Stimulated activated CD4-positive, alpha-beta T cell treated with anti-CD3 and anti-CD28 coated beads, TNF-alpha, amount 100 ng/mL, for 1 hour (primary cell): ENCODE measurements at places on chromosomes 12 and 14.
A peak's percentile ranks its signal among the peaks of the same experiment; 100 is the strongest.

DNA sequence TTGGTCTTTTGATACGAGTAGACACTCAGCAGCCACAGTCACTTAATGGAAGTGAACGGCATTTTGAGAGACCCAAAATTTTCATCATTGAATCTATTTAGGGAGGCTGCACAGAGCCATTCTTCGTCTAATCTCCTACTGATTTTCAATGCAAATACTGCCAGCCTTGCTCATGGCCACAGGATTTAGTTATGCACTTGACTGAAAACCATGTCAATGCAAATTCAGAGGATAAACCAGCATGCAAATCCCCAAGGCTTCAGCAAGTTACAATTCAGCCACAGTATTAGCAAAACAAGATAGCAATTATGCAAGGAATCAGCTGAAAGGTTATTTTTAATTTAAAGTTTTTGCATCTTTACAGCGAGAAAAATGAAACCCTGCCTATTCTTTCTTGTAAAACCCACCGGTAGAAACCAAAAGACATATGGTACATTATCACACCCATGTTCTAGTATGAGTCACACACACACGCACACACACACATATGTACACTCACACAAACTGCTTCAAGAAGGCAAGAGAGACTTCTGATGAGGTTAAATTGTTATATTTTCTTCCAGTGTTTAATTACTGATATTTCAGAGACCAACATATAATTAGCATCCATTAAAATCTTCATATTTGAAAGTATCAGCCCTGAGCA, 985.3 kb upstream of the FLRT2 start:
- no peak for DNase-seq

GRCh38 chr12:19666070-19666469, 226.8 kb downstream of the AEBP2 start:
- DNase-seq, result no peak

- no peak for DNase-seq
Observed at GRCh38 chr12:73414926-73415325, 1122.7 kb upstream of the ATXN7L3B start.

GRCh38 chr12:68240975-68241374, 12.4 kb downstream of the IL22 start:
- peak; percentile 10 for DNase-seq

DNA sequence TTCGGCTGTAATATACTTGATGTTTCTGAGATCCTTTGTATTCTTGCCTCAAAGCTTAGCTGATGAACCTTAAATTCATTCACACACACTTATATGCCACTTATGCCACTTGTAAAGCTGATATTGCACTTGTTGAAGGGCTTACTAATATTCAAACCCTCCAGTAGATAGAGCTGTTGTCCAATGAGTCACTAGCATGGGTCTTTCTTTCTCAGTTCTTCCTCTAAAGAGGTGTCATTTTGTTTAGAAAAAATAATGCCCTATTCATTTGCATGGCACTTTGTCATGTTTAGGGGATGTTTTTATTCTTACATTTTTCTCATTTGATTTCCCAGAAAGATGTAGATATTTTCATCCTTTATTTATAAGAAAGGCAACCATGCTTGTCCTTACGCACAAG, 56.4 kb downstream of the MON2 start:
- no peak for DNase-seq

DNA sequence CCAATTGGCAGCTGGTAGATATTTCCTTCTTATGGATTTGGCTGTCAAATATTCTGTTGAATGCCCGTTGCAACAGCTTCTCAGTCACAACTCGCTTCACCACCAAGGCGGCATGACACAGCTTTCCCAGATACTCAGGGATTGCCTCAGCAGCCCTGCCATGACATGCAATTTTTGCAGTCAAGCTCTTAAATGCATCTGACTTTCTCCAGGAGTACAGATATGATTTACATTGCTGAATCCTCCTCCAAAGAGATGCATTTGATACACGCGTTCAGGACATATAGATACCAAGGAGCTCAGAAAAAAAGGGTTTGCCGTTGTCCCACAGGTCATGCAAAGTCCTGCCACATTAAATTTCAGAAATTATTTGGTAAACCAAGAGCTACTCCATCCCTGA, 6.5 kb downstream of the KRT5 start:
- no peak for DNase-seq
